KBM-7 (cell line): ENCODE measurements at places on chromosomes 3 and 15.

GRCh38 chr3:101259485-101260341, 60.7 kb downstream of the IMPG2 start:
- peak; percentile 18 for DNase-seq

- no peak for DNase-seq
These were observed 1.5 kb downstream of the ITPKA start for GRCh38 chr15:41494922-41495735.

GRCh38 chr3:38029400-38030125, at the start of gene PLCD1:
Gene PLCD1, minus strand, starts transcription at chr3:38029642. Its CDS starts 103 bp downstream, at chr3:38029539.
- no peak for DNase-seq

DNA sequence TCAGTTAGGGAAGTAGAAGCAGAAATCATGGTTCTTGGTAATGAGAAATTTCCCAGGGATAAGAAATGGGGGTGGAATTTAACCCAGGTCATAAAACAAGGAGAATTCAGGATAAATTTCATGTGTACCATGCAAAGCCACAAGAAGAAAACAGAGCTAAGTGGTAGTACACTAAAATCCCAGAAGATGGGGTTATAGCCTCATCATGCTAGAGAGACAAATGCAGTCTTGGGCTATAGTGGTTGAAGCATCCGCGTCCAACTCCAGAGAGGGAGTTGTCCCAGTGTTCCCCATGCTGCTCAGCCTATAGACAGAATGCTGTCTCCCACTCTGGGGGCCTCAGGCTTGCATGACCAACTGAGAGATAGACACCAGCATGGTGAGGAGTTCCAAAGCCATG, 36.2 kb upstream of the CLRN1 start:
- no peak for DNase-seq

GRCh38 chr3:146540236-146540635, 4.2 kb downstream of the PLSCR1 start:
- no peak for DNase-seq

DNA sequence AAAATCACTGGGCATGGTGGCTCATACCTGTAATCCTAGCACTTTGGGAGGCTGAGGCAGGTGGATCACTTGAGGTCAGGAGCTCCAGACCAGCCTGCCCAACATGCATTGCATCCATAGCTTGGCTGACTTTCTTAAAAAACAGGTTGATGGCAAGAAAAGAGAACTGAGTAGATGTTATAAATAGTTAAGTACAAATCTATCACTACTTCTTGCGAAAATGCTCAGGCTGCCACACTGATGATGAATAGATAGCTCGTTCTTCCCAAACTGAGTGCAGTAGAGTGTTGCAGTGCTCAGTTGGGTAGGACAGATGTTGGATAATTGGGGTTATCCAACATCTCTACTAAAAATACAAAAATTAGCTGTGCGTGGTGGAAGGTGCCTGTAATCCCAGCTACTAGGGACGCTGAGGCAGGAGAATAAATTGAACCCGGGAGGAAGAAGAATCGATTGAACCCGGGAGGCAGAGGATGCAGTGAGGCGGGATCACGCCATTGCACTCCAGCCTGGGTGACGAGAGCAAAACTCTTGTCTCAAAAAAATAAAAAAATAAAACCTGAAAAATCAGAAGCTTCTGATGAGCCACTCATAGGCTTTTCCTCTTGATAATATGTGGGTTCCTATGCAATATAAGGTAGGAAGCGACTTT, 1.2 kb downstream of the BTLA start:
- DNase-seq: no peak

DNA sequence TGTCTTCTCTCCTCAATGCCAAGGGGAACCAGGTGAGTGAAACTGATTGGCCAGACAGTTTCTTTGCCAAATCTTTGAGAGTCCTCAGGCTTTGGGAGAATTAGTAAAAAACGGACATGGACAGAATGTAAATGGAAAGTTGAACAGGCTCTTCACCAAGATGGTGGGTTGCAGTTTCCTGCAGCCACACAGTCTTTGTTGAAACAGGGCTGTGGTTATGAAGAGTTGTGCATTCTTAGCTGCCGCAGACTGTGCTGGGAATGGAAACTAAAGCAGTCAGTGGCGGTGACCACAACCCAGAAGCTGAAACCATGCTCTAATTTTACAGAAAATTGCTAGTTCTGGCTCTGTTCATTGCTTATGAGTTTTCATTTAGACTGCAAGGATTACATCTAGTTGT, 42.1 kb upstream of the TASOR start:
- DNase-seq: no peak

- peak; percentile 5 for DNase-seq
These were observed 136.2 kb upstream of the PFN2 start for GRCh38 chr3:150106740-150107428.

GRCh38 chr3:100457811-100458210, 34.6 kb upstream of the TMEM45A start:
- DNase-seq: no peak

DNA sequence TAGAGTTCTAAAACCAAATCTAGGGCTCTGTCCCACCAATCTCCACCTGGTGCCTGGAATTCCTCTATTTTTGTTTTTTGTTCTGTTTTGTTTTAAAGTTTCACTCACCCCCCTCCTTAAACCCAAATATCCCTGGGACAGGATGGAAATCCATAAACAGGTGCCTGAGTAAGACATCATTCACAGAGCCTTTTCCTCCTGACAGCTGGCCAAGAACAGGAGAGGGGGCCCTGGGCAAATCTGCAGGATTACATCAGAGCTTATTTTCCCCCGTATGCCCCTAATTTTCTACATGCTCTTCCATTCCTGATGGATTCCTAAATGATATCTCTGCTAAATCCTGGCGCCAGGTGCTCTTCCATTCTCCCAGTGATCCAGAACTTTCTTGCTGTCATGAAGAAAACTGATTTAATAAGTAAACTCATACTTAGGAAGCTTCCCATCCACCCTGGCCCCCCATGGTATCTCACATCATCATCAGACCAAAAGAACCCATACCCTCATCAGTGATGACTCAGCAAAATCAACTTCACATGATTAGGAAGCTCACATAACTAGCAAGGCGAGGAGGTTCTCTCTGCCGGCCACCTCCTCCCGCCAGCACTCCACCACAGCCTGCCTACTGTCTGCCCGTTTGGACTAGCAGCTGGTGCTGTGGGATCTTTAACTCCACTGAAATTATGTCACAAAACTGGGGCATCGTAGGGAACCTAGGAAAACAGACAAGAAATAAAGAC, 61.0 kb downstream of the LIPC start:
- peak; percentile 52 for DNase-seq

- no peak for DNase-seq
These were observed 86.5 kb upstream of the TNFAIP8L3 start for GRCh38 chr15:51181221-51181620.

DNA sequence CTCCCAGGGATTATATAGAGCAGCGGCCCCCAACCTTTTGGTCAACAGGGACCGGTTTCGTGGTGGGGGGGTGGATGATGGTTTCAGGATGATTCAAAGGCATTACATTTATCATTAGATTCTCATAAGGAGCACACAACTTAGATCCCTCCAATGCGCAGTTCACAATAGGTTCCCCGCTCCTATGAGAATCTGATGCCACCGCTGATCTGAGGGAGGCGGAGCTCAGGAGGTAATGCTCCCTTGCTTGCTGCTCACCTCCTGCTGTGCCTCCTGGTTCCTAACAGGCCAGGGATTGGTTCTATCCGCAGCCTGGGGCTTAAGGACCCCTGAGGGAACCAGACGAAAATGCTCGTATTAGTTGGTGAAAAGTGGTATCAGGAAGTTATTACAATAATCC, 1.3 kb upstream of the HACD2 start:
- peak; percentile 70 for DNase-seq

GRCh38 chr15:69156736-69157381, 3.6 kb upstream of the GLCE start:
- DNase-seq: no peak

- DNase-seq: no peak
These were observed 818.2 kb upstream of the CADM2 start for GRCh38 chr3:84140631-84141030.

DNA sequence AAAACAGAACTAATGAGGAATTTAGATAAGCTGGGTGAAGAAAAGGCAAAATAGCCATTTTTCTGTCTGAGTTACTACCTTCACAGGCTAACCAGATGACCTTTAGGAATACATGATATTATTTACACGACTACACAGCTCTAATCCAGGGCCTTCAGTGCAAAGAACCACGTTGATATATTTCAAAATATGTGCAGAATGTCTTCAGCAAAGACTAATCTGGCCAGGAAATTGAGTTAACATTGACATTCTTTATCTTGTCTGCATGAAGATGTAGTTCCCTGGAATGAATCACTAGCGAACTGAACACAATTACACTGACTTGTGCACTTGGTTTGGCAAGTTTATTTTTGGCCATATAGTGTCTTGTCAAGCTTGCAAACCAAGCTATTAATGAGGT, 41.5 kb downstream of the PDHB start:
- no peak for DNase-seq

DNA sequence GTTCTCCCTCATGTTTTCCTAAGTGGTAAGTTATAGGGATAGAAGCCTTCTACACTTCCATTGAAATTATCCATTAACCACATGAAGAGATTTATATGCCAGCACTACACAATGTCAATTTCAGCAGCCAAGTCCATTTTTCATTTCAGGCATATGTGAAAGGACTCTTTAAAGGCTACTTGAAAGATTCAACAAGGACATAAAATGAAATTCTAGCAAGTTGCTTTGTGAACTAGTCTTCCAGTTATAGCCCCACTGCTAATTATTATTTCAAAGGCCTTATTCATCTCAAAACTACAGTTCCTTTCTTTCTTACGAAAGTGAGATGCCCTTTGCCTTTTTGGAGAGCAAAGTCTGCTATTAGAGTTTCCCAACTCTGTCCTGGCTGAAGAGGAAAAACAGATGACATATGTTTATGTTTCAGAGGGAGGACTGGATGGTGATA, 66.0 kb upstream of the SLC2A2 start:
- DNase-seq: no peak

GRCh38 chr3:9770276-9770812, 597 bp upstream of the CAMK1 start:
- DNase-seq: no peak

GRCh38 chr15:57442335-57442734, 66.0 kb downstream of the CGNL1 start:
- no peak for DNase-seq

DNA sequence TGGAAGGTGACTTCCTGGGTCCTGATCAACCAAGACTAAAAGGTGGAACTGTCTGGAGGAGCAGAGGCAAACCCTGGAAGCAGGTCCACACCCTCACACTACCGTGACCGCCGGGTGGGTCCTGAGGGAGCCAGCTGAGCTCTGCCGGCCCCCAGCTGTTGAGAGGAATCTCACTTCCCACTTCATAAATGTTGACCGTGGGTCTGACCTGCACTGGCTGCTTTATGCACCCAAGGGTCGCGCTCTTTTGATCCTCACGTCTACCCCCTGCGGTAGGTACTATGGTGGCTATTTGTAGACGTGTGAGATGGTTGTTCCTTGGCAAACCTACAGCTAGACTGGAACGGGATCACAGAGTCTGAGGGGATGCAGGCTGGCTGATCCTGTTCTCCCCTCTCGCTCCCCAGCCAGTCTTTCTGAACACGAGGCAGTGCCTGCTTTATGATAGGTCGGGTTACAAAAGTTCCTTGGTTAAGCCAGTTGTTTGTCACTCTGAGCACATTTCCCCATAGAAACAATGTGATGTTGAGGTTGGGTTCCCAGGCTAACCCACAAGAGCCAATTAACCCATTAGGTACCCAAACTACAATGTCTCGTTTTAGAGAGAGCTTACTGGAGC, 113.0 kb upstream of the ETV5 start:
- no peak for DNase-seq

GRCh38 chr3:102112704-102113230, 263.5 kb downstream of the NFKBIZ start:
- DNase-seq: no peak

- DNase-seq: no peak
These were observed 13.4 kb upstream of the FAM81A start for GRCh38 chr15:59424616-59425015.

- no peak for DNase-seq
These were observed 358.6 kb downstream of the CHST2 start for GRCh38 chr3:143478115-143478693.

GRCh38 chr3:184460276-184460675, 80.4 kb downstream of the CHRD start:
- DNase-seq: no peak

DNA sequence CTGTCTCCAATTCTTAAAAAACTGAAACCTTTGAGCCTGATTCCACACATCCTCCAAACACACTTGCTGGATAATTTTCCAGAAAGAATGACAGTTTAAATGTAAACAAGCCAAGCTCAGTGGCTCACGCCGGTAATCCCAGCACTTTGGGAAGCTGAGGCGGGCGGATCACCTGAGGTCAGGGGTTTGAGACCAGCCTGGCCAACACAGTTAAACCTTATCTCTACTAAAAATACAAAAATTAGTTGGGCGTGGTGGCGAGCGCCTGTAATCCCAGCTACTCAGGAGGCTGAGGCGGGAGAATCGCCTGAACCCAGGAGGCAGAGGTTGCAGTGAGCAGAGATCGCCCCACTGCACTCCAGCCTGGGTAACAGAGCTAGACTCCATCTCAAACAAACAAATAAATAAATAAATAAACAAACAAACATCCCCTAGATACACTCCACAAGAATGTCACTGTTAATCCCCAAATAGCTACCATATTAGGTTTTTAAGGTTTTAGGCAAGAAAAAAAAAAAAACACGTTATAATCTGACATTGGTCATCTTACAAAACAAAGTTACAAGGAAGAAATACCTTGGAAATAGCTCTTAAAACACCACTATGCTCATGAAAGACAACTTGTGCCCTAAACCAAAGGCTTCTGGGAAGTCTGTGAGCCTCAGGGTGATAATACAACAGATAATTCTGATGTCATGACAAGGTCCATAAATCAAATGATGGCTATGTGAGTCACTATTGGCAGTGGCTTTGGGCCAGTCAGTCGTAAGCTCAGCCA, 13.2 kb downstream of the TNIK start:
- no peak for DNase-seq

DNA sequence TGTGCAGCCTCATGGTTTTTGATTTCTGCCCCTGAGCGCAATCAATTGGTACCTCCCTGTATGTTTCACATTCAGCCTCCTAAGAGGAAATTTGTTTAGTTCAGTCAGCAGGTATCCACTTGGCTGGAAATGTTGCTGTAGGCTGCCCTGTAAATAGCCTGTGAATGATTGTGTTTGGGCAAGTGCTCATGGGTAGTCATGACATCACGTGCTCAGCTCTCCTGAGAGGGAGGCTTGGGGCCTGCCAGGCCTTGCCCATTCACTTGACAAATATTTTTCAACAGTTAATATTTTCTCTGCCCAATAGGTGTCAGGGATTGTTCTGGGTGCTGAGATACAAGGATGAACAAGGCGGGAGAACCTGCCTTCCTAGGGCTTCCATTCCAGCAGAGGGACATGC, 13.3 kb downstream of the HRH1 start:
- DNase-seq: no peak

- no peak for DNase-seq
These were observed 26.9 kb downstream of the CFAP100 start for GRCh38 chr3:126421573-126422119.

- DNase-seq: no peak
These were observed 18.5 kb downstream of the ABHD6 start for GRCh38 chr3:58256061-58256460.
